ENCODE measurements at places on chromosomes 2 and 18. TPM values are rescaled to one million over a fixed set of nuclear protein-coding genes. Genes with fewer than 3 reads are reported as not detected.

- H3K4me3 ChIP-seq, result no peak overlapping the region
- H3K27ac ChIP-seq, result no peak overlapping the region
- no peak for DNase-seq
- H3K36me3 ChIP-seq, result no peaks in the 10 kb centered on the region
- no peaks in the 10 kb centered on the region for H3K4me1 ChIP-seq
- no peaks in the 10 kb centered on the region for H3K27me3 ChIP-seq
Measured at GRCh38 chr2:158923180-158923594, 45.3 kb upstream of the TANC1 start.

DNA sequence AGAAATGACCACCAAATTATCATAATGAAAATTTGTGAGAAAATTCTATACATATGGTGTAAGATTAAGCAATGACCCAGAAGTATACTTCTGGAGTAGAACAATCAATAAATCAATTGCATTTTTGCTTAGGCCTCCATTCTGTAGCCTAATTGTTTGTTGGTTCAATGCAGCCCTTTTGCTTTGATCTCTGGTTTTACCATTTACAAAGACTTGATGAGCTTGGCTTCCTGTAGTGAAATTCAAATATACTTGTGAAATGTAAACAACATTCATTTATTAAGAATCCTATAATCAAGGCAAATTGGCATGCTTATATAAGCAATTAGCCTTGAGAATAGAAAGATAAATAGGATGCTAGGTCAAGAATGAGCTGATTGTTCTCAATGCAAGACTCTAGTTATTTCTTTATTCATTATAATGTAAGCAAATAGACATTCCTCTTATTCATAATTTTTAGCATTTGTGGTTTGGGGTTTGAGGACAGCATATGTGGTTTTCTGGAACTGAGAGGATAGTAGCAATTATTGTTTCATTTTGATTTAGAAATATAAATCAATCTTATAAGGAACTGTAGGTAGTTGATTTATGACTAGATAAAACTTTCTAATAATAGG is 9.7 kb downstream of the FMNL2 start:
- H3K27me3 ChIP-seq, result no peaks in the 10 kb centered on the region
- H3K27ac ChIP-seq, result no peak overlapping the region
- no peak for DNase-seq
- peaks cover 25% of the 10 kb centered on the region for H3K4me1 ChIP-seq
- no peak overlapping the region for H3K4me3 ChIP-seq
- H3K36me3 ChIP-seq, result no peaks in the 10 kb centered on the region

DNA sequence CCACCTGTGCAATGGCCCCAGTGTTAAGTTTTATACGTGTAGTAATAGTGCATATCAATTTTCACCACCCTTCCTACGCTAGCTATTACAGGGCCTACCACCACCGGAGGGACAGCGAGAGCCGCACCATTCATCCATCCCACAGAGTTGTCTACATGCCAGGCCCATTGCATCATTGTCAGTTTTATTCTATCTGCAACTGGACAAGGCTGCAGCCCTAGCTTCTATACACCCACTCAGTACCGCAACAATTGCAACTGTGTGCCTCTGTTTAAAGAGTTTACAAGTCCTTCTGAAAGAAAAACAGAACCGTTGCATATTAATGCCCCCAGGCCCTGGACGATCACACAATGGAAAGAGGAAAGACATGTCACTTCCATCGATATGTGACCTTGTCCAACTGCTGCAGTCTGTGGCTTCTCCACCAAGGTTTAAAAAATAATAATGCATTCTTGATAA is 58.6 kb downstream of the ZEB2 start:
- peaks cover 77% of the 10 kb centered on the region for H3K4me1 ChIP-seq
- peak overlapping the region; percentile 68 for H3K27ac ChIP-seq
- no peak overlapping the region for H3K4me3 ChIP-seq

DNA sequence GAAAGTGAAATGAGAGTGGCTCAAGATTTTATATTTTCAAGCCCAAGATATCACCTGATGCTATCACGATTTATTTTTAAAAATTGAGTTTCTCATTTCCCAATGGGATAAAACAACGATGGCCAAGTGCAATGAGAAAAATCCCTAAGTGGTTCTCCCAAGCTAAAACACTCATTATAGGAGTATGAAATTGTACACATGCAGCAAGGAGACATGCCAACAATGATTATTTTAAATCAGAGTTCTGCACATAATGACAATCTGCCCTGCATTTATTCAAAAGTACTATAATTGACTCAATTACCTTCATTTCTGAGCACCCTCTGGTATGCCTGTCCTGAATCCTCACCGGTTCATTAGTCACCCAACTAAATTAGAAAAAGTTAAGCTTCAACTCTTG is 12.7 kb downstream of the CYTIP start:
- DNase-seq, result no peak
- H3K27ac ChIP-seq, result no peak overlapping the region
- H3K4me3 ChIP-seq, result no peak overlapping the region
- no peaks in the 10 kb centered on the region for H3K27me3 ChIP-seq
- no peaks in the 10 kb centered on the region for H3K36me3 ChIP-seq
- H3K4me1 ChIP-seq, result peaks cover 30% of the 10 kb centered on the region

PDCD1 gene
- 6.4 TPM for polyA plus RNA-seq

DNA sequence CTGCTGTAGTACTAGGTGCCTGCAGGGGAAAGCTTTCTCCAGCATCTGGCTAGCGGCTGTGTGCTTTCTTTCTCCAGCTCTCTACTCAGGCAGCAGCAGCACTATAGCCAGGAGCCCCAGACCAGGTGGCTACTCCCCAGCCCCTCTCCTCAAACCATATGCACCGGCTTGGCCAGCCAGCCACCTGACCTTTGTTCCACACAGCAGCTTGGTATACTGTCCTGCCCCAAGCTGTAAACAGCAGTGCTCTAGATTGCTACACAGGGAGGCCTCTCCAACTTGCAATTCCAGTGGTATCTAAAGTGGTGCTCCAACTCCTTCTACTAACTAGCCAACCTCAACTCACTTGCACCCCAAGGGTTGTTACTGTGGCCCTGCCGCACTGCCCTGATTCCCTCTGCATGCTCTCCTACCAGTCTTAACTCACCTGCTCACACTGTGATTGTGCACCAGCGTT is 19.6 kb downstream of the LDAH start:
- no peaks in the 10 kb centered on the region for H3K36me3 ChIP-seq
- DNase-seq, result no peak
- H3K27me3 ChIP-seq, result no peaks in the 10 kb centered on the region
- H3K27ac ChIP-seq, result no peak overlapping the region
- H3K4me1 ChIP-seq, result no peaks in the 10 kb centered on the region

DNA sequence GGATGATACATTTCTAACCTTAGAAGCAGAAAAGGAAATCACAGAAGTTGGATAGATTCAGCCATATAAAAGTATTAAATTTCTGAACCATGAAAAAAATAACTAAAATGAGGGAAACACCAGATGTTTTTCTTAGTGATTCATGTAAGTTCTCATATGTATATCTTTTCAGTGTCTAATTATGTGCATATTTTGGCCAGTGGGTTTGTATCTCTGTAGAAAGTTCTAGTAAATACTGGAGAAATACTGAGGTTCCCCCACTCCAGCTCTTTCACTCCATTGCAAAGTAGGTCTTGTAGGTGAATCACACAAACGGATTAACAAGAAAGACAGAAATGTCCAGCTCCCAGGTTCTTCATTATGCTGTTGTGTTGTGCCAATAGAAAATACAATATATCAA is 222.3 kb downstream of the NEDD4L start:
- no peaks in the 10 kb centered on the region for H3K36me3 ChIP-seq
- no peak for DNase-seq
- H3K27ac ChIP-seq, result no peak overlapping the region
- peaks cover 19% of the 10 kb centered on the region for H3K4me1 ChIP-seq
- no peak overlapping the region for H3K4me3 ChIP-seq

DNA sequence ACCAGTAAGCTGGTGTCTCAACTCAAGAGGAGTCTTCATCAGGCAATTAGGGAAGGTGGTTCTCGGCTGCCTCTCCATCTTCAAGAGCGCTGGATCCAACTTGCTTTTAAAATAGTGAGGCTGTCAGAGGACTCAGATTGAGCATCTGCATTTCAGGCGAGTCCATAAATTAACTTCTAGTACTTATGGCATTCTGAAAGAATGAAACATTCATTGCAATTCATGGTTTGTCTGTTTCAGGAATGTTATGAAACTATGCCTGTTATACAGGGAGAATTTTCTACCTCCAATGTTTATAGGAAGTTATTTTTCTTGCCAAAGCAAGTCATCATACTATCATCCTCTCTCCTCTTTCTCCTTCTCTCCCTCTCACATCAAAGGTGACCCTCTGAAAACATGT is 883.2 kb downstream of the SLC4A3 start:
- DNase-seq, result no peak
- no peak overlapping the region for H3K27ac ChIP-seq
- no peaks in the 10 kb centered on the region for H3K27me3 ChIP-seq

DNA sequence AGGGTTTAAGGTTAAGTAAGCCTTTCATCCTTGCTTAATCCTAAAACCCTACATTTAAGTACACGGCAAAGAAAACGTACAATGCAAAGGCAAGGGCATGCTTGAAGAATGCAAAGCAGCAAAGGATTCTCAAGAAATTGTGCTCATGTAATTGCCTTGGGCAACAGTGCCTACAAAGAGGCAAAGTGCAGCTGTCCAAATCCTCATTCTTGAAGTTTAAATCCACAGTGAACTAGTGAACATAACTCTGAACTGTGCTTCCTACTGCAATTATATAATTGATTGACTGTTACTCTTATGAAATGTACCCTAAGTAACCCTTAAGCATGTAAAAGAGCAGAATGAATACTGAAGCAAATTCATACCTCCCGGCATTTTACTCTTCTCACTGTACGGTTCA is 85.4 kb downstream of the MAP3K20 start:
- peaks cover 23% of the 10 kb centered on the region for H3K4me1 ChIP-seq
- no peaks in the 10 kb centered on the region for H3K27me3 ChIP-seq
- no peak overlapping the region for H3K27ac ChIP-seq
- no peak for DNase-seq
- no peak overlapping the region for H3K4me3 ChIP-seq

- H3K4me3 ChIP-seq, result no peak overlapping the region
- H3K27ac ChIP-seq, result no peak overlapping the region
- H3K27me3 ChIP-seq, result no peaks in the 10 kb centered on the region
- peaks cover 61% of the 10 kb centered on the region for H3K4me1 ChIP-seq
Measured at GRCh38 chr2:172448544-172449267, 21.3 kb downstream of the ITGA6 start.

HDHD2 gene
- 17.9 TPM for polyA plus RNA-seq

SERPINB3 gene
- polyA plus RNA-seq, result 0.14 TPM

NMUR1 gene
- 0.37 TPM for polyA plus RNA-seq

- H3K4me1 ChIP-seq, result peaks cover 19% of the 10 kb centered on the region
- no peaks in the 10 kb centered on the region for H3K36me3 ChIP-seq
- H3K4me3 ChIP-seq, result no peak overlapping the region
- no peaks in the 10 kb centered on the region for H3K27me3 ChIP-seq
- H3K27ac ChIP-seq, result no peak overlapping the region
- DNase-seq, result no peak
Measured at GRCh38 chr2:72271766-72272641, 124.3 kb upstream of the CYP26B1 start.

- no peak for DNase-seq
- peaks cover 28% of the 10 kb centered on the region for H3K4me1 ChIP-seq
- H3K4me3 ChIP-seq, result no peak overlapping the region
- H3K27ac ChIP-seq, result no peak overlapping the region
Measured at GRCh38 chr2:120108049-120108448, 95.2 kb downstream of the EPB41L5 start.

DNA sequence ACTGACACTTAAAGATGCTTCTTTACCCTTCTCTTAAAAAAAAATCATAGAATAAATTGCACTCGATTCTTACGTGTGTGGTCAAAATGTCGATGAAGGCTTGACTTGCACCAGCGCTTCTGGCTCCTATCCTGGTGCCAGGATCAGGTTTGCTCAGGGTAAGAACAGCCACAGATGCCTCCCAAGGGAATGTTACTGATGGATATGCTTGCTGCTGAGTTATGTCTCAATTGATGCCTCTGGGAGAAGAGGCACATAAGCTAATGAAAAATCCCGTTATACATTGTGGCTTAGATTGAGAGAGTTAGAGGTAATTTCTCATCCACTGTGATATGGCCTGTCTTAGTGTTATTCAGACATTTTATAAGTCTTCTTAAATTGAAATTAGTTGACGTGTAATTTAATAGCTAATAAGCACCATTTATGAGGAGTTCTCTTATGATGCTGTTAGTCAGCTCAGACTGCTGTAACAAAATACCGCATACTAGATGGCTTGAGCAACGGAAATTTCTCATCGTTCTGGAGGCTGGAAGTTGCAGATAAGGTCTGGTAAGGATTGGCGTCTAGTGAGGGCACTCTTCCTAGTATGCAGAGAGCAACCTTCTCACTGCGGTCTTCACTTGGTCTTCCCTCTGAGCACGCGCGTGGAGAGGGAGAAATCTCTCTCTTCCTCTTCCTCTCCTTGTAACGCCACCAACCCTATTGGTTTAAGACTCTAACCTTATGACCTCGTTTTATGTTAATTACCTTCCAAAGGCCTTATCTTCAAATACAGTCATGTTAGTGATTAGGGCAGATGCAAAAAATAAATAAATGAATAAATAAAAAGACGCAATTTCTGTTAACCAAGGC is 116.6 kb upstream of the NOSTRIN start:
- no peaks in the 10 kb centered on the region for H3K27me3 ChIP-seq
- H3K4me1 ChIP-seq, result no peaks in the 10 kb centered on the region
- H3K36me3 ChIP-seq, result no peaks in the 10 kb centered on the region
- no peak for DNase-seq
- no peak overlapping the region for H3K4me3 ChIP-seq

DNA sequence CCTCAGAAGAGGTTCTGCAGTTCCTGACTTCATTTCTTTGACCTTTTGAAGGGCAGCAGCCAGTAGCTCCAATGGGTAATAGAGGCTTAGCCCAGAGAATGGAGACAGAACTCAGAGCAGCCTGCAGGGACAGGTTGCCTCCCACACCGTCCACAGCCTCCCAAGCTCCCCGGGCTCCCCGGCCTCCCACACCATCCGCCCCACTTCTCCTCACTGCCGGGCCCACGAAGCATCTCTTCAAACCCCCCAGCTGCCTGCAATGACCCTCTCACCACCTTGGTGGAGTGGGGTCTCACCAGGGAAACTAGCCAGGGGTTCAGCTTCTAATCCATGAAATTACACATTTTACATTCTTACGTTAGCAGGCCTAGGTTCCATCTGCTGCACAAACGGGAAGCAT is 652.0 kb upstream of the SALL3 start:
- no peak overlapping the region for H3K27ac ChIP-seq
- H3K4me3 ChIP-seq, result no peak overlapping the region
- no peaks in the 10 kb centered on the region for H3K27me3 ChIP-seq

BMPR2 gene
- 11.4 TPM for polyA plus RNA-seq

DNA sequence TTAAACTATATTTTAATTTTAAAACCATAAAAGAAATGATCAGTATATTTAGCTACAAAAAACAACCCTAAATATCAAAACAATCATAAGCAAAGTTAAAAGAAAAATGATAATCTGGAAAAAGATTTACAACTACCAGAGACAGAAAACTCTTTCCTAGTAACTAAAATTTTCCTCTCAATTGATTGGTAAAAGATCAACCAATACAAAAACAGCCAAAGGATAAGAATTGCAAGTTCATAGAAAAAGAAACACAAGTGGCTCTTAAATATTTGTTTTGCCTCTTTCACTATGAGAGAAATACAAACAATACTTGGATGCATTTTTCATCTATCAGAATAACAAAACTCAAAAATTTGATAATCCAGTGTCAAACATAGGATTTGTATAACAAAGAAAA is 101.8 kb upstream of the ZC3H15 start:
- no peaks in the 10 kb centered on the region for H3K4me1 ChIP-seq
- H3K4me3 ChIP-seq, result no peak overlapping the region
- no peaks in the 10 kb centered on the region for H3K27me3 ChIP-seq

TSPYL6 gene
- 0.22 TPM for polyA plus RNA-seq

UPP2 gene
- polyA plus RNA-seq, result not detected

YPEL5 gene
- 38.3 TPM for polyA plus RNA-seq

- no peak overlapping the region for H3K27ac ChIP-seq
- no peaks in the 10 kb centered on the region for H3K27me3 ChIP-seq
- no peak overlapping the region for H3K4me3 ChIP-seq
- H3K4me1 ChIP-seq, result no peaks in the 10 kb centered on the region
Measured at GRCh38 chr2:6368281-6368680, 497.4 kb downstream of the CMPK2 start.
